ENCODE measurements at places on chromosomes 7 and 10.

GRCh38 chr10:131689954-131690757 lies 210.7 kb upstream of the PPP2R2D start:
- DNase-seq: no peak

DNA sequence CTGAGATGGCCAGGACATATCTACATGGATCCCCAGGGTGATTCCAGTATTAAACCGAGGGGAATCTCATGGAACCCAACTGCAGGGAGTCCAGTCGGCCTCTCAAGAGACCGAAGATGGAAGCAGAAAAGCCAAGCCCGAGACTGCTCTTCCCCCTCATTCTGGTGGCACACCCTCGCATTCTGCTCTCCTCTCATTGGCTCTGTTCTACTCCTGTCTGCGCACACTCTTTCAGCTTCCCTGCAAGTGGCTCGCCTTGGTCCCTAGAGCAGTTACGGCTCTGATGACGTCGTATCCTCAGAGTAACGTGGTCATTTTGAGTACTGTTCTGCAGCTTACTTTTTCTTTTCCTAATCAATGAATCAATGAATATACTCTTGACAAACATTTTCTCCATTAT lies 72.6 kb upstream of the RHEB start:
- no peak for DNase-seq

- no peak for DNase-seq
Measured at GRCh38 chr7:155412416-155413253, 45.3 kb upstream of the EN2 start.

GRCh38 chr10:119005362-119006043 lies 24.0 kb upstream of the NANOS1 start:
- no peak for DNase-seq

GRCh38 chr10:119079599-119080520 lies 757 bp downstream of the EIF3A start:
- DNase-seq: no peak

- DNase-seq: no peak
Measured at GRCh38 chr10:123967626-123968243, 76.1 kb upstream of the CPXM2 start.

Data from activated CD8-positive, alpha-beta memory T cell treated with anti-CD3 and anti-CD28 coated beads for 4 hours (primary cell).